Amygdala (tissue), 56 donors: ENCODE measurements at places on chromosomes 11 and 22.
A peak's percentile ranks its signal among the peaks of the same experiment; 100 is the strongest.

DNA sequence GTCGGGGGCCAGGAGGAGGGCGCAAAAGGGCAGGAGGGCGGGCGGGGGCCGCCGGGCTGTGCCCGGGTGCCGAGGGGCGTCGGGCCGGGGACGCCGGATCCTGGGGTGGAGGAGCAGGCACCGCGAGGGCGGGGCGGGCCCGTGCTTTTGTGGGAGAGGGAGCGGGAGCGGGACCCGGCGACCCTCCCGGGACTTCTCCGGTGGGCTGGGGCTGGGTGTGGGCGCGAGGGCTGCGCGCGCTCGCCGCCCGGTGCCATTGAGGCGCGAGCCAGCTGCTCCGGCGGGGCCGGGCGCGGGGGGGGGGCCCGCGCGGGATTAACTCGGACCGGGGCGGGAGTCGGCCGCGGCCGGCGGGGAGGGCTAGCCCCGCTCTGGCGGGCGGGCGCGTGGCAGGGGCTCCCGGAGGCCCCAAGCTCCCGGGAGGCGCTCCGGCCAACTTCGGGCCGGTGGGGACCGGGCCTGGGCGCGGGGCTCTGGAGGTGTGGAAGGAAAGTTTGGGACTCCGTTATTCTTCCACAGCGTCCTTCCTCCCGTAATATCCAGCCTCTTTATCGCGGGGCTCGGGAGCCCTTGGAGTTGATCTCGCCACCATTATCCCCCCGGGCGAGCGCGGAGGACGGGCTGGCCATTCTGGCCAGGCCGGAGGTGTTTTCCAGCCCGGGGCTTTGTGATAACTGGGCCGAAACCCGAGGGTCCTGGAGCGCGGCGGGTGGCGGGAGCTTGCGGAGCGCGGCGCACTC, 936 bp downstream of the CECR2 start:
- DNase-seq = peak; percentile 28

- DNase-seq = no peak
Measured at GRCh38 chr11:85845124-85845631, 10.0 kb upstream of the CCDC83 start.

DNA sequence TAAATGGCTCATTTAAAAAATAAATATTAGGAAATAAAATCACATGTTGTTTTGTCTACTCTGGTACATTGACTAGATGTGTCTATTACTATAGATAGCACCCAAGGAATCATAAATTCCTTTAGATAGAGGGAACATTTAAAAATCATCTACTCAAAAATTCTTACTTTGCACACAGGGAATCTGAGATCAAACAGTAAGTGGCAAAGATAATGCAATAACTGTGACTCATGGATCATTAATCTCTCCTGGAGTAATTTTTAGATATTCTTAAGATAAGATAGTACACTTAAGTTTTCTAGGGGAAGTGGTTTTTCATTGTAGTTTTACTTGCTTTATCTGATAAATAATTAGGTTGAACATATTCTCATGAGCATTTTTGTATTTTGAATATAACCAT, 468.9 kb downstream of the LUZP2 start:
- DNase-seq = no peak

DNA sequence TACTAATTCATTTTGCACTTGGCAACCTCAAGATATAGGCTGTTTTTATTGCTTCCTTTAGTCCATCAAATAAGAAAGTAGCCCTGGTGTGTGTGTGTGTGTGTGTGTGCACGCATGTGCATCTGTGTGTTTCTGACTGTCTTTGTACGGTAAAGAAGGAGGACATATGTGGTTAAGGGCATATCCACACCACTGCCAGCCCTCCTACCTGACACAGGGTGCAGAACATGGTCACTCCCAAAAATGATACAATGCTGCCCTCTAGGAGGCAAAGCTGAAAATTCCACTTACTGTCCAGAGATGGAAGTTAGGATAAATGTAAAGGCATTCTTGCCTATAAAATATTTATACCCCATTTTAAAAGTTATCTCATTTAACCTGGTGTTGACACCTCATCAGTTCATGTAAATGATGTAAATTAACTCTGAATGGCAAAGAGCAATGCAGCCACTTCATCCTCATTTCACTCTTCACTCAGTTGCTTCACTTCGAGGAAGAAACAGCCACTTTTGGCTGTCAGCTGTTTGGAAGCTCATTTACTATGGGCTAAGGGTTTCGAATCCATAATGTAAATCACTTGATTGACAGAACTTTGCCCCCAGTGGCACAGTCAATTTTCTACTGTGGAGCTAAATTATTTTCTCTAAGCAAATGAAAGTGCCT, 83.1 kb upstream of the MTNR1B start:
- peak; percentile 11 for DNase-seq

DNA sequence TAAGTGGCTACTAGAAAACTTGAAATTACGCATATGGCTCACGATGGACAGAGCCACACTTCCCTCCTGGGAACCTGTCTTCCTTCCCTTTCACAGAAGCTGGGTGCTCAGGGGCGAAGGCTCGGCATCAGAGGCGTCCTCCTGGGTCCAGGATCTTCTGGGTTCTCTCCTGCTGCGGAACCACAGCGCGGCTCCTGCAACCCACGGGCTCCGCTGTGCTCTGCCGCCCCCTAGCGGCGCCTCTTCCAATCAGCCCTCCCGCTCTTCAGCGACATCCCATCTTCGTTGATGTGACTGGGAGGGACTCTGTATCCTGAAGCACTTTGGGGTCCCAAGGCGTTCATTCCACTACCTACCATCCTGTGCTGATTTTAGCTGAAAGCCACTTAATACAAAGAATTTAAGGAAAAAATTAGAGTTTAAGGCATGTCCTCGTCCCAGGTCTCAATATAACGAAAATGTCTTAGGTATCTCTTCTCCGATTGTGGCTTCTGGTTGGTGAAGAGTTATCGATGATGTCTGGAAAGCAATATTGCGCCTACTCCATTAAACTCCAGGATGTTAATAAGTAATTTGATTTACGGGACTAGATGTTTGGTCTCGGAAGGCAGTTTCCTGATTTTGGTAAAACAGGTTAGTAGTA, 14.8 kb upstream of the RPS3 start:
- peak; percentile 70 for DNase-seq

GRCh38 chr22:37095113-37095512, 14.4 kb downstream of the TMPRSS6 start:
- no peak for DNase-seq

DNA sequence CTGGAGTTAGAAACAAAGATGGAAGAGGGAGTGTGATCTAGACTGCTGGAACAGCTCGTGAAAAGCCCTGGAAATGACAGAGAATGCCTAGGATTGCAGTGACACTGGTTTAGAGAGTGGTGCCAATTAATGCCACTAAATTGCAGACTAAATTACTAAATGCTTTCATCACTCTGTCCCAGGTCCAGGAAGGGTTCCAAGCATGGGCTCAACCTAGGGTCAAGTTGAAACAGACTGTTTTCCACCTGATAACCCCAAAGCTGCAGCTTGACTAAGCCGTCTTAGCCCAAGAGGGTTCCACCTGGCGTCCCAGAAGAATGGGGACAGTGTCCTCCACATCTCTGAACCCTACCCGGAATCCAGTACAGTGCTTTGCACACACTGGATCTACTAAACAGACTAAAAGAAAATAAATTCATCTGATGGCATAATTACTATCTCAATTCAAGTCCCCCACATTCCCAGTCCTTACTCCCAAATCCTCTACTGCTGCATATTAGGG, 1.1 kb upstream of the CRY2 start:
- DNase-seq = no peak

DNA sequence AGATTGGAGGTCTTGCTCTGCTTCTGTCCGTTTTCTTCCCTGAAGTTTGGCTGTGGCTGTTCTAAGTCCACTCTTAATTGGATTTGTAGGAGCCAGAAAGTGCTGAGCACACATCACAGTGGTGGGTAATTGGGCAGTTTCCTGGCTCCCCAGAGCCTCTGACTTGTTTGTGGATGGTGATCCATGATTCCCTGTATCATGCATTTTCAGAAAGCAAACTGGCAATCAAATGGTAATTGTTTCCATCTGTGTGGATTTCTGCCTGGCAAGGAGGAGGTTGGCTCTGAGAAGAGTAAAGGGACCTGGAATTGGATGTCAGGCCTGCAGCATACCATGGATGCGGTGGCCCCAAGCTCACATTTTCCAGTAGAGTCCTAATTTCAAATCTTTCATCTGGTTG, 49.5 kb downstream of the PPFIBP2 start:
- DNase-seq = no peak

GRCh38 chr22:40426594-40427333, 56.4 kb downstream of the SGSM3 start:
- peak; percentile 70 for DNase-seq

- no peak for DNase-seq
Measured at GRCh38 chr22:32333141-32333768, 24.4 kb upstream of the RFPL3 start.

DNA sequence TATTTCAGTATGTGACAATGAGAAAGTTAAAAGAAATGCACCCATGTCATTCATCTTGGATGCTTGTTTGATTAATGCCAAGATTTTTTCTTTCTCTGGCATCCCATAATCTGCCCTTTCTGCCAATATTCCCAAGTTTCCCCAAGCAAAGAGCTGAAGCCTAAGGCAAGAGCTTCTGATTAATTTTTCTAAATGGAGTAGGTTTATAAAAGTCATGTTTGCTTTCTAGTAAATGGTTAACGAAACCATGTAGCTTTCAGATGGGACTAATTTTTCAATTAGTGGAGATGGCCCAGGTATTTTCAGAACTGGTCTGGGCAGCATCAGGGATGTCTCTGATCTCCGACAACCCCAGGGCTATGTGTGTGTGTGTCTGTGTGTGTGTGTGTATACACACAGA, 55.3 kb downstream of the LRRC4C start:
- no peak for DNase-seq

DNA sequence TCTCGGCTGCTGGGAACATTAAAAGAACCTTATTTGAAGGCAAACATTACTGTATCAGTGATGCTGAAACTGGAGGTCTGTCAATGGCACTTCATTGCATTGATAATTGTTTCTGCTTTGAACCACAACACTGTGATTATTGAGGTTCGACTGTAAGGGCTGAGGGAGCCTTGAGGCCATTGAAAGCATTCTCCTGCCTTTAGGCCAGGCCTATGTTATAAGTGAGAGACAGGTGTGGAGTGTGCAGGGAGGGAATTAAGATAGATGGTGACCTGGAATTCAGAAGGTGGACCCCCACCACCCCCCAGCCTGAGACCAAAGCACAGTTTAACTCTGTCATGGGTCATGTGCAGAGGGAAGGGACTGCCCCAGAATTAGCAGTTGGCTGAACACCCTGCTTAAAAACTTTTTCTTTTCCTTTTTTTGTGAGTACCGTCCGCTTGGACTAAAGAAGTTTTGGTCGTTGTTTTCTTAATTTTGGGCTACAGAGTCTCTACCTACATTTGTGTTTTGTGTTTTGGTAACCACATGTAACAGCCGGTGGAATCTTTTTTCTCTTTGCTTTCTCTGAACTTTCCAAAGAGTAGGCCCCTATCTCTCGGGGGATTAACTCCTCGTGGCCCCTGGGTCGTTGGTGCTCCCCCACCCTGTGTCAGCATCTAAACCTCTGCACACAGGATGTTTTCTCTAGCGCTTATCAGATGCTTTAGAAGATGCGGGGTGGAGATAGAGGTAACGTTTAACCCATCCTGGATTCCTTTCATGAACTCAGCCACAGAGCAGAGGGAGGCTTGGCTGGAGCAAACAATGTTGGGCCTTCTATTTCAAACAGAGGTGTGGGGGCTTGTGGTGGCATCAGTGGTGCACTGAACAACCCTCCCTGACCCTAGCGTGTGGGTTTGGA, 43.7 kb downstream of the ZBTB16 start:
- no peak for DNase-seq

DNA sequence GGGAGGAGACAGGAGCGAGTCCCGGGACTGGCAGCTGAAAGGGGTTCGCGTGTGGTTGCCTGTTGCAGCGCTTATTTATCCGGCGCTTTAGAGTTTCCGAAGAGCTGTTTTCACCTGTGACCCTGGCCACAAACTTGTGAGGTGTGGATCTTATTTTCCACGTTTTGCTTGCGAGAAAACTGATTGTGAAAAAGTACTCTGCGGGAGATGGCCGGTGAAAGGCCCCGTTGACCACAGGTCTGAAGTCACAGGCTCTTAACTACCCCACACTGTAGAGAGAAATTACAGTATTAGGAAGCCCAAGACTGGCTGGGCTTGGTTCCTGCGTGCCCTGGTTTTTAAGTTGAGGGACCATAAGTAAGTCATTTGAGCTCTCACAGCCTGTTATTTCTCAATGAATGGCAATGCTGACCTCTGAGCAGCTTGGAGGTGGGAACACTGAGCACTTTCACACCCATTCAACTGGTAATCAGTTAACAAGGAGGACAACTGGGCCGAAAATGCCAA, 379 bp upstream of the RAB38 start:
- no peak for DNase-seq

DNA sequence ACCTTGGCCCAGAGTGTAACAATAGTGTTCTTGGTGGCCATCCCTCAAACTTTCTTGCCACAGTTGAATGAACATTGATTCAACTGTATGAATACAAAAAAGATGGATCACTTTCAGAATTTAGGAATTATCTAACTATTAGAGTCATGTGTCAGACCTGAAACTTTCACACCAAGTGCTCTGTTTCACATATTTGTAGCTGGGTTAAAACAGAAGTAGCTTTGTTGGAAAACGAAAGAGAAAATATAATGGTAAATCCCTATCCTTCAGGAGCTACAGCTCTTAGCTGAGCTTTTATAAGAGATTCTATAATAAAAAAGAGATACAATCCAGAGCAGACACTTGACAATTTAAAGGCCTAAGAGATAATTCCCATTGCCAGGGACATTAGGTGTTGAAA, 719.3 kb downstream of the JRKL start:
- DNase-seq = no peak

DNA sequence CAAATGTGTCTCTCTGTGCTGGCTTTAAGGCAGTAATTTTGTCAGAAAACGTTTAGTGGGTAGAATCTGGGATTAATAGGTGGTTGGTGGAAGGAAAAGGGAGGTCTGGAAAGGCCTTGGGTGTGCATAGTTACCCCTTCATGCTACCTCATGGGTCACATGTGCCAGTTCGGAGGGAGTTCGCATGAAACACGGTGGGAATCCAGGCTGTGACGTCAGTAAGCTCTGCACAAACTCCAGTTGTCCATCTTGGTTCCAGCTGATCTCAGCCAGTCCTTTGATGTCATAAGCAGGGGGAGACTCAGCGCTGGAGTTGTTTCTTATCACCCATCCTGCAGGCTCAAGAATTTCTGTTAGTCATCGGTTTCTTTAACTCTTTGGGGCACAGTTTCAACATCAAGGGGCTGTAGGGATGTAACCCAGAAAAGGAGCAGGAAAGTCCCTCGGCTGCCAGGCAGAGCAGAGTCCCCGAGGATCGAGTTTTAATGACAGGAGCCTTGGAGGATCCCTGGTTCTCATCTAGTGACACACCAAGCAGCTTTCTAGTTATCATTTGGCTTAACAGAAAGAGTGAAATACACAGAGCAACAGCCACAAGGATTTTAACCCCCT, 28.9 kb downstream of the MOV10L1 start:
- DNase-seq = no peak

DNA sequence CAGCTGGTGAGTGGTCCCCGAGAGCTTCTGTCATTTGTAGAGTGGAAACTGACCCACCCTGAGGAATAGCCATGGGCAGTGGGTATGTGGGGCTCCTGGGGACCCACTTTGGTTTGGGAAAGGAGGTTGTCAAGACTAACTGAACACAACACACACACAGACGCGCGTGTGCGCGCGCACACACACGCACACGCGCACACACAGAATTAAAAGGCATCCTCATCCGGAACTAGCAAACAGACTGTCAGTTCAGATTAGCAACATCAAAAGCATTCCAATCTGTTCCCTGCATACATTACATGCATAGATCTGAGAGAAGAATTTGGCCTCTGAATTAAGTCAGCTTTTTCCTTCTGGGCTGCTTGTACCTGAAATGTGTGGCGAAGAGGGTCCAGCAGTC, 284.7 kb downstream of the ST3GAL4 start:
- DNase-seq = no peak

GRCh38 chr11:75851203-75851602, 36.2 kb downstream of the UVRAG start:
- DNase-seq = no peak

- DNase-seq = no peak
Measured at GRCh38 chr11:134515081-134515960, 103.3 kb upstream of the B3GAT1 start.
